ENCODE measurements at places on chromosomes 5 and 9.
A peak's percentile ranks its signal among the peaks of the same experiment; 100 is the strongest.

DNA sequence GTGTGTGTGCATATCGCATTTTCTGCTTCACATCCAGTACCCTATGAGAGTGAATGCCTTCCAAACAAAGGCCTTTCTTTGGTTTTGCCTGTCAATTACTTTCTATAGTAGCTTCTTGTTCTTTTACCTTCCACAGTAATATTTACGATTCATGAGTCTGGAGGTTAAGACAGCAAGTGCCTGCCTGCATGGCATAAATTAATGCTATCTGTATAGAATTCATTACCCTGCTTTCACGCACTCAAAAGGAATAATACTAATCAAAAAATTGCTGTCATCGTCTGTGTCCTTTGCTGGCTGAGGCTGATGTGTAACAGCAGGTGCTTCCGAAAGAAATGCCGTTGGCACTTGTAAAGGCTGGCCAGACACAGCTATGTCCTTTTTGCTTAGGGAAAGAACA is 1304.4 kb upstream of the CDH6 start:
- no peak for DNase-seq

DNA sequence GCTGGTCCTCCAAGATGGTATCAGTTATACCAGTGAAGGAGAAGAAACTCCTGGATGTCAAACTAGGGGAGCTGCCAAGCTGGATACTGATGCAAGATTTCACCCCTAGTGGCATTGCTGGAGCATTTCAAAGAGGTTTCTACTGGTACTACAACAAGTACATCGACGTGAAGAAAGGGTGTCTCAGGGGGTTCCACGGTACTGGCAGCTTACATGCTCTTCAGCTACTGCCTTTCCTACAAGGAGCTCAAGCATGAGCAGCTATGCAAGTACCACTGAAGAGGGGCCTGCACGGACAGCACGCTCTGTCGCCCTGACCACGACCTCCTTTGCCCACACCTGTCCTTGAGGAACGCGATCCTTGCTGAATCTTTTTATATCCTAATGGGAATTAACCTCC is 19.5 kb downstream of the ACTL7B start:
- no peak for DNase-seq

GRCh38 chr9:118751077-118751847 is 618.0 kb downstream of the BRINP1 start:
- DNase-seq = no peak

- DNase-seq = no peak
Measured at GRCh38 chr9:34106110-34106509, 20.4 kb downstream of the DCAF12 start.

GRCh38 chr9:24385077-24385476 is 160.6 kb downstream of the IZUMO3 start:
- DNase-seq = no peak

DNA sequence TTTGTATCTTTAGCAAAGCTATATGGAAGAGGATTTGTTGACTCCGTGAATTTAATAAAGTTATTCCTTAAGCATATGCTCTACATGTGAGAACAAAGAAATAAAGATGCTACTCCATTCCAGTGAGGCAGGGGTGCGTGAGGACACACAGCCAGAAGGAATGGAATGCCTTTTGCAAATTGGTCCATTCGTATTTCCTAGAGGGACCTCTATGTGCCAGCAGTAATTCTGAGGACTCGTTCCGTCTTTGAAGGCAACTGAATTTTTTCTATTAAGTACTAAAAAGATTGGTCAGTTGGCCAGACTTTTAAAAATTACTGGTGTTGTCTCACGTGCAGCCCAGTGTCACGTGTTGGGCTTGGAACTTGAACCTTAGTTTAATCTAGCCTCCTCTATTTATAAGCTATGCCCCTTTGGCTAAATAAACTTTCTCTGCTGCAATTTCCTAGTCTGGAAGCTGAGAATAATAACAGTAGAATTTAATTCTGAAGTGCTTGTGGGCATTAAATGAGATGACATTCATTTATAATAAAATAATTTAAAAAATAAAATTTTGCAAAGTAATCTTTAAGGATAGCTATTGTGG is 13.9 kb downstream of the RAI14 start:
- DNase-seq = no peak

- no peak for DNase-seq
Measured at GRCh38 chr5:133723126-133723525, 110.8 kb upstream of the FSTL4 start.

DNA sequence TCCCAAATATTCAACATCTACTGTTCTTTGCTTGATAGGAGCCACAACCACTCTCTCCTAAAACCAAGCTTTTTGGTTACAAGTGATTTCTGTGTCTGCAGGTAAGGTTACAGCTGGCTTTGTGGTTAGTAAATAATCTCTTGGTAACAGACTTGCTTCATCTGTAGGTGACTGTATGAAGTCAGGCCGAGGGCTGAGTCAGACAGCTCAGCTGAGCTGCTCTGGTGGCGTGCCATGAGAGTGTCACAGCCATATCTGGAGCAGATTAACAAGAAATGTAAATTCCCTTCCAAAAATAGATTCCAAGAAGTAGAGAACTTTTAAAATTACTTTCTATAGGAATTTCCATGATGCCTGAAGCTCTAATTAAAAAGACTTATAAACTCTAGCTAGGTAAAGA is 23.7 kb upstream of the TAS2R1 start:
- DNase-seq = no peak

- DNase-seq = no peak
Measured at GRCh38 chr9:89249001-89249400, 62.0 kb upstream of the CKS2 start.

DNA sequence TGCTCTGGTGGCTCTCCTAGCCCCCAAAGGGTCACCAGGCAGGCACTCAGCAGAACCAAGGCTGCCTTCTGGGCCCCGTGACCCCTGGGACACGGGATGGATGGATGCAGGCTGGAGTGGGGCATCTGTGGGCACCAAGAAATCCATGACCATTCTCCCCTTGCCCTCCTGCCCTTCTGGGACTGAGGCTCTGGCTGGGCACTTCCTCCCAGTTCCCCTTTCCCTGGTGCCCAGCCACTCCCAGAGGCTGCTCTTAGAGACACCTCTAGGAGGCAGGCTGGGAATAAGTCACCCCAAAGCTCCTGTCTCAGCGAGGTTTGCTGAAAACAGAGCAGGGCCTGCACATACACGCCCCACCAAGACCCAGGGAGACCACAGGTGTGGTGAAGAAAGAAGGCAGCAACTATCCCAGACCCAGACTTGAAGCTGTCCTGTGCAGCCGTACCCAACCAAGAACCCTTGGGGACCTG is 943 bp downstream of the STING1 start:
- DNase-seq = no peak

- DNase-seq = no peak
Measured at GRCh38 chr5:136808756-136809155, 443.4 kb upstream of the TRPC7 start.

DNA sequence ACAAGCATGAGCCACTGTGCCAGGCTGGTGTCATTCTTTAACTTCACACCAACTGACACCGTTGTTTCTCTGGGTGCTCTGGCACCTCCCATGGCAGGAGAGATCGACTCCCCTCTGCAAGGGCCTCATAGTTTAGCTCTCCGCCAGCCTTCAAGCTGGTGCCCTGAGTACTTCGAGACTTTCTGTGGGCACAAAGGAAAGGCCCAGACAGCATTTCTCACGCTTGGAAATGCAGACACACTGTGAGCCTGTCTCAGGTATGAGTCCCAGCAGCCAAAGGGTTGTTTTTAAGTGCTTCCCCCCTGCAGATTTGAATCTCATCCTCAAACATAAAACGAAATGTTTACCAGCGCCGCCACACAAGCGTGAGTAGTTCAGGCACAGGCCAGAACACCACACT is 11.1 kb upstream of the TCF7 start:
- DNase-seq = no peak

DNA sequence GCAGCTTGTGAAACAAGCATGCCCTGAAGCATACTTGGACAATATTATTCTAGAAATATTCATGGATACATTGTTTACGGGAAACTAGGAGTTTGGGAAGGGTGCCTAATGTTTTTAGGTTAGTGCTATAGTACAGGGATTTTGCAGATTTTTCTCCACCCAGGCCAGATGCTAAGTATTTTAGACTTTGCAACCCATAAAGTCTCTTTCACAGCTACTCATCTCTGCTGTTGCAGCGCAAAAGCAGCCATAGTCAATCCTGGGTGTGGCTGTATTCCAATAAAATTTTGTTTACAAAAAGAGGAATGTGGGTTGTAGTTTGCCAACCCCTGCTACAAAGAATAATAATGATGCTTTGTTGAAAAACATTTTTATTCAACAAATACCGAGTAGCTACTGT is 106.2 kb downstream of the CEMIP2 start:
- DNase-seq = no peak

DNA sequence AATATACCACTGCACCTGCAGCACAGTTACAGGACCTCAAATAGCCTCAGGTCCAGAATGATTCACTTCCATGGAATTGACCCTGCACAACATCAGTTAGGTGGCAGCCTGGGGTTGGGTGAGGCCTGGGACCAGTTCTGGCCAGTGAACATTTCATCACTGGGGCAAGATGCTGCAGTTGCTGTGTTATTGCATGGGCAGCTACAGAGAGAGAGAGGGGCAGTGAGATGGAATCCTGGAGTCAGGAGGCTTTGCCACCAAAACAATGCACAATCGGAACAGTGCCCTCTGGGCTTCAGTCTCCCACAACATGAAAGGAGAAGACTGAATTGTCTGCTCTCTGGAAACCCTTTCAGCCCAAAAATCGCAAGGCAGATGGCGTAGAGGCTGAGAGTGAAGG is 51.8 kb downstream of the SH3TC2 start:
- no peak for DNase-seq

DNA sequence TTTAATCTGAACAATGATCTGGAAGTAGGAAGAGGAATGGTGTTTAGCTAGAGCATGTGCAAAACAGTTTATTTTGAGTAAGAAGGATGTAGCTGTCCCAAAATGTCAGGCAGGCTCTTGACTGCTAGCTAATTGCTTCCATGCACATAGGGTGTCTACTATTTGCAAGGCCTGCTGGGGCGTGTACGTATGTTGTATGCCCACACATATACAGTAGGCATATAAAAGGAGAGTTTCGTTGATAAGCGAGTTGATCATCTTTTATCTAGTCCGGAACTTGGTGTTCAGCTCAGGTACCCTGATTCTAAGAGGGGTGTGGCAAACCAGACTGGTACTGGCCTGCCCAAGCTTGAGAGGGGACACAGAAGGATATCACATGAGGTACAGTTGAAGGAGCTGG is 177.2 kb downstream of the GOLPH3 start:
- DNase-seq = no peak

DNA sequence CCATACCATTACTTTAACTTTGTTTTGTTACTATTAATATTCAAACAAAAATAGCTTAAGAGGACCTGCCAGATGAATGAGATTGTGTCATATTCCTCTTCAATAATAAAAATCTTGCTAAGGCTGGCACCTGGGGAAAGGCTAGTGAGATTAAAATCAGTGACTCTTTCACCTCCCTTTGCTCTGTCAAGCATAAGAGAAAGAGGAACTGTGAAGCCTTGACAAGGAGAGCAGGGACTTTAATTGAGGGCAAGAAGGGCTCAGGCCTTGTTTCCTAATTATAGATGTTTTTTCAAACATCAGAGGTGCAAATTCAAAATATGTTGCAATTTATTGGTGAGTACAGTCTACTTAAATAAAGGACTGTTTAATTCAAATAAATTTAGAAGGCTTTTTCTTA is 91.7 kb downstream of the SPATA31D1 start:
- no peak for DNase-seq

- no peak for DNase-seq
Measured at GRCh38 chr5:151612689-151613427, 21.7 kb upstream of the FAT2 start.

- no peak for DNase-seq
Measured at GRCh38 chr5:94830520-94830919, 212.1 kb downstream of the SLF1 start.

GRCh38 chr5:179240561-179240960 is 104.7 kb downstream of the ADAMTS2 start:
- DNase-seq = no peak

- no peak for DNase-seq
Measured at GRCh38 chr5:32055891-32056866, 117.9 kb downstream of the GOLPH3 start.

GRCh38 chr5:126360467-126360866 is 62.7 kb upstream of the GRAMD2B start:
- no peak for DNase-seq

- no peak for DNase-seq
Measured at GRCh38 chr5:155008669-155009068, 4.9 kb upstream of the KIF4B start.

DNA sequence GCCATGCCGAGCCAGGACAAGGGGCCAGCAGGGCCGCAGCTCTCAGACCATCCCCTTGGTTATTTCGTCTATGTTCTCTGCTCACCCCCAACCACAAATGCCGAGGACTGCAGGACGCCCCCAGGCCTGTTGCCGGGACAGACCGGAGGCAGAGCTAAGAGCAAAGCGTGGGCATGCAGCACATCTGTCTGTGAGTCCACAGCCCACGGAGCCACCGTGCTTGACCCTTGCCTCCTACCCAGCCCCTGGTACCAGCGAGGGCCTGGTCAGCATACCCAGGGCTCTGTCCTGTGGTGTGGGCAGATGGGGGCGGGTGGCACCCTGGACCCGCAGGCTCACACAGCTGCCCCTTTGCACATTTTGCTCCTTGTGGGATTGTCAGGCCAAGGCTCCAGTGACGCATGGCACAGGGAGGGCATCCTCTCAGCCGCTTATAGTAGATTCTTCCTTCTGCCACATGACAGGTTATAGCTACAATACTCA is 4.7 kb downstream of the BRD3 start:
- no peak for DNase-seq

DNA sequence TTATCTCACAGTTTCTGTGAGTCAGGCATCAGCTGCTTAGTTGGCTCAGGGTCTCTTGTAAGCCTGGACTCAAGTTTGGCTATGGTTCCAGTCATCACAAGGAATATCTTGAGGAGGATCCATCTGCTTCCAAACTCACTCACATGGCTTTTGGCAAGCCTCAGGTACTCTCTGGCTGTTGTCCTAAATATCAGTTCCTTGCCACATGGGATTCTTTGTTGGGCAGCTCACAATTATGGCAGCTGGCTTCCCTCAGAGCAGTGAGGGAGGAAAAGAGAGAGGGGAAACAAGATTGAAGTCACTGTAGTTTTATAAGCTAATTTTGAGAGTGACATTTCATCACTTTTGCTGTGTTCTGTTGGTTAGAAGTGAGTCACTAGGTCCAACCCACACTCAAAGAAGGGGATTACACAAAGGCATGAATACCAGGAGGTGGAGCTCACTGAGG is 144.5 kb downstream of the GCNT1 start:
- DNase-seq = no peak

GRCh38 chr5:75239681-75240080 is 3.0 kb upstream of the ANKRD31 start:
- no peak for DNase-seq

DNA sequence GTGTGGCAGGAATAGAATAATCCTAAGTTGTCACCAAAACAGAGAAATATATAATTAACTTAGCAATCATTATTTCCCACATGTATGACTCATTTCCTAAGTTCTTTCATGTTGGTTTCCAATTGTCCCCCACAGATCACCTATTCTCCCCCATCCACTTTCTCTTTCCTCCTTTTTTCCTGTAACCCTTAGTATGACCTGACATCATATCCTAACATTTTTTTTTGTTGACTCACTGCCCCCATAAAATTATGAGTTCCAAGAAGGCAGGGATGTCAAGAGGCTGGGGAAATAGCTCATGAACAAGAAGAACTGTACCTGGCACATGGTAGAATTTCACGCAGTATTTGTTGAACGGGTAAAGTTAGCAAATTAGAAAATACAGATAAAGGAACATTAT is 186.7 kb downstream of the DCP2 start:
- peak; percentile 29 for DNase-seq

- no peak for DNase-seq
Measured at GRCh38 chr5:761854-762710, 22.4 kb downstream of the ZDHHC11B start.

Measured in glomerular endothelial cell (primary cell).